Caco-2 (cell line): ENCODE measurements at places on chromosomes 2 and 18. TPM values are rescaled to one million over a fixed set of nuclear protein-coding genes. Genes with fewer than 3 reads are reported as not detected.

GALNT13 gene
- not detected in 2 replicates for total RNA-seq

NOL4 gene
- total RNA-seq, result not detected in 2 replicates

DNA sequence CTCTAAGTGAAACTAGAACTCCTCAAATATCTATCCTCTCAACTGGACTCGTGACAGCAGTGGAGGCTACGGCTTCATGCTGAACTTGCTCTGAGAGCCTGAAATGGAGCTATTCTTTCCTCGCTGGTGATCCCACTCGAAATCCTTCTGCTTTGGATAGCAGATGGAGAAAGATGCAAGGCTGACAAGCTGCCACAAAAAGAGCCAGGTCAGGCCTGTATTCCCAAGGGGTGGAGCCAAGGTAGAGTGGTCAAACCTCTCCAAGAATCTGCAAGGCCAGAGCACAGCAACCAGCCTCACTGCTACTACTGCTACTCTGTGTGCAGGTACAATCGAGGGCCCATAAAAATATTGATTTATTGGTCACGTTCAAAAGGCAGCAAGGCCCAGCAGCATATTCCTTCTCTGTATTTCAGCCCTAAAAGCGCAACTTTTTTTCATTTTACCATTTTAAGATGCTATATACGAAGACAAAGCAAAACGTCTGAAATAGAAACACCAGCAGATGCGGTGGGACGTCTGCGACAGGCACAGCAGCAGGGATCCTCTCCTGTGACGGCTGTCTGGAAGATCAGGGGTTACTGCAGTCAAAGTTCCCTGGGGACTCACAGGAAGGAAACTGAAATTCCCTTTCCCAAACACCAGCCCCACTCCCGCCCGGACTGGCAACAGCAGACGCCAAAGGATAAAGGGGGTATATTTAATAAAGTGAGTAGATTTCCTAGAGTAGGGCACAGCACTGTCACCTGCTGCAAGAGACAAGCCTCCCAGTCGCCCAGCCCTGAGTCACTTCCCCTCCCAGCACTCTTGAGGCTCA lies 2.4 kb downstream of the SPRED2 start:
- no peak for DNase-seq

GRCh38 chr2:22694856-22695255 lies 690.1 kb upstream of the KLHL29 start:
- DNase-seq, result no peak

- no peak for DNase-seq
Observed at GRCh38 chr2:8580316-8581233, 101.3 kb upstream of the ID2 start.

DNA sequence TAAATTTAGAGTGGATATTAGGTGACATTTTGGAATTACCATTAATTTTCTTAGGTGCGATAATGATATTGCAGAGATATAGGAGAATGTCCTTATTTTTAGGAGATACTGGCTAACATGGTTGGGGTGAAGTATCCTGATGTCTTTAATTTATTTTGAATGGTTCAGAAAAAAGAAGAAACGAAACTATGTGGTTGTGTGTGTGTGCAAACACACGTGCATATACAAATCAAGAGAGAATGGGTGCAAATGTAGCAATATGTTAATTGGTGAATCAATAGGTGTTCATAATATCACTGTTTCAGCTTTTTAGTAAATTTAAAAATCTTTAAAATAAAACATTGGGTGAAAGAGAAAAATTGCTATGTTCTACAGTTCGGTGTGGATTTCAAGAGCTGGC lies 140.9 kb downstream of the DIS3L2 start:
- DNase-seq, result no peak

DNA sequence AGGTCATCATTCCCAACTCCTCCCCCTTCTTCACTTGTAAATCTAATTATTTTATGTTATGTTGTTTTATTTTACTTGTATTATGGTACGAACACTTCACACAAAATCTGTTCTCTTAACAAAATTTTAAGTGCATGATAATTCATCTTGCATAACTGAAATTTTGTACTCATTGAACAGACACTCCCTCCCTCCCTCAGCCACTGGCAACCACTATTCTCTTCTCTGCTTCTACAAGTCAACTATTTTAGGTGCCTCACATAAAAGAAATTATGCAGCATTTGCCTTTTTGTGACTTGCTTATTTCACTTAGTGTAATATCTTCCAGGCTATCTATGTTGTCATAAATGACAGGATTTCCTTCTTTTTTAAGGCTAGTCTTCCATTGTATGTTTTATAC lies 30.4 kb upstream of the OSBPL6 start:
- DNase-seq, result no peak

DNA sequence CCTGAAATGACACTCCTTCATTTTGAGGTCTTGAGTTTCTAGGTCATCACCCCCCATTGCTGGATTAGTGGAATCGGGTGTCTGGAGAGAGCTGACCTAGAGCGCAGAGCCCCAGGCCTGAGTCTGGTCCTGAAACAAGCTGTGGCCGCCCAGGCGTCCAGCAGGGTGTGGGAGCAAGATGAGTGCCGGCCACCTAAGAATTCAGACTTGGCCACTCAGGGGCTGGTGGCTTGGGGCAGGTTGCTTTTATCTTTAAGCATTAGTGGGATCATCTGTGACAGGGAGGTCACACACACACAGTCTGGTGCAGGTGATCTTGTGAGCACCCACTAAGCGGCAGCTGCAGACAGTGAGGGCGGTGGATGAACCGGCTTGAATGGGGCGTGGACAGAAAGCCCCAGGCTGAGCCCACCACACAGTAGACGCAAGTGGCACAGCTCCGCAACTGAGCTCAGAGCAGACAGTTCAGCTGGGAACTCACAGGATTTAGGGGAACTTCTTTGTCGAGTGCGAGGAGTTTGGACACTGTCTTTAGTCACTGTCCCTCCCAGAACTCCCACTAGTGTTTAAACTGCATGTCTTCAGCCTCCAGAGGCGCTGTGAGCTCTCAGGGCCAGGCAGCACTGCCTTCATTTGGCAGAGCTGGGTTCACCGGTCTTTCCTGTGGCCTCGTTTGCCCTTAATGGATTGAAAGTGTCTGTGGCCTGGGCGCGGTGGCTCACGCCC lies 21.5 kb downstream of the ITGB1BP1 start:
- DNase-seq, result no peak

DNA sequence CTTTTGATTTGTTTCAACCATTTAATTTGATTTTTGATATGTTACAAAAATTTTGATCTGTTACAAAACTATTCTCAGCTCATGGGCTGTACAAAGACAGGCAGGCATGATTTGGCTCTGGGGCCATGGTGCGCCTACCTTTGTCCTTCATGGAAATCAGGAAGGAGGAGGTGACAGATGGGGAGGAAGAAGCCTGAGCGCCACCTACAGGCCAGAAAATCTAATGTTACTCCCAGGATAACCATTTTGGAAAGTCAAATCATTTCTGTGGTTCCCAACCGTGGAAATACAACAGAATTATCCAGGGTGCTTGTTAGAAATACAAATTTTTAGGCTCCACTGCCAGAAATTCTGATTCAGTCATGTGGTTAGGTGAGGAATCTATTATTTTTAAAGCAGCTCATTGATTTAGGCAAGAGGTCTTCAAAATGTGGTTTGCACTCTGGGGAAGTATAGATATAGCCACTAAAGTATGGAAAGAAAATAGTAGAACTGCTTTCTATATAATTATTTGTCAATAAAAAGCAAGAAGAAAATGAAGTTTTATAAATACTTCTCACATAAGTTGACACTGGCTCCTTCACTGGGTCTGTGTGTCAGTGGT lies 93.9 kb downstream of the EVA1A start:
- peak; percentile 58 for DNase-seq

GRCh38 chr2:182182436-182182835 lies 196.8 kb downstream of the PPP1R1C start:
- no peak for DNase-seq

DNA sequence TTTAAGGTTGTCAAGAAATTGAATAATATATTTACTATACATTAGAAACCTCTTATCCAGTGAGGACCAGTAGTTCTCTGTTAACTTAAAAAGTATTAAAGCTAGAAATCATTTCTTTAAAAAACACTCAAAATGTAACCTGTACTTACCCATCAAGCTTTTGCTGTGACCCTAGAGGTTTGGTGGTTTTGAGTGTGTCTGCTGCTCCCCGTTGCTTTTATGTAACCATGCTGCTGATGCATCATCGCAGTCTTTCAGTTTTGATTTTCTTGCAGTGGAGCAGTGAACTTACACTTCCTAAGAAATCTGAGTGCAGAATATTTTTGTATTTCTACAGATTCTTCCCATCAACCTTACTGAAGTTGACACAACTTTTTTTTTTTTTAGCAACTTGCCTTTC lies 34.2 kb downstream of the MRPS9 start:
- no peak for DNase-seq

DNA sequence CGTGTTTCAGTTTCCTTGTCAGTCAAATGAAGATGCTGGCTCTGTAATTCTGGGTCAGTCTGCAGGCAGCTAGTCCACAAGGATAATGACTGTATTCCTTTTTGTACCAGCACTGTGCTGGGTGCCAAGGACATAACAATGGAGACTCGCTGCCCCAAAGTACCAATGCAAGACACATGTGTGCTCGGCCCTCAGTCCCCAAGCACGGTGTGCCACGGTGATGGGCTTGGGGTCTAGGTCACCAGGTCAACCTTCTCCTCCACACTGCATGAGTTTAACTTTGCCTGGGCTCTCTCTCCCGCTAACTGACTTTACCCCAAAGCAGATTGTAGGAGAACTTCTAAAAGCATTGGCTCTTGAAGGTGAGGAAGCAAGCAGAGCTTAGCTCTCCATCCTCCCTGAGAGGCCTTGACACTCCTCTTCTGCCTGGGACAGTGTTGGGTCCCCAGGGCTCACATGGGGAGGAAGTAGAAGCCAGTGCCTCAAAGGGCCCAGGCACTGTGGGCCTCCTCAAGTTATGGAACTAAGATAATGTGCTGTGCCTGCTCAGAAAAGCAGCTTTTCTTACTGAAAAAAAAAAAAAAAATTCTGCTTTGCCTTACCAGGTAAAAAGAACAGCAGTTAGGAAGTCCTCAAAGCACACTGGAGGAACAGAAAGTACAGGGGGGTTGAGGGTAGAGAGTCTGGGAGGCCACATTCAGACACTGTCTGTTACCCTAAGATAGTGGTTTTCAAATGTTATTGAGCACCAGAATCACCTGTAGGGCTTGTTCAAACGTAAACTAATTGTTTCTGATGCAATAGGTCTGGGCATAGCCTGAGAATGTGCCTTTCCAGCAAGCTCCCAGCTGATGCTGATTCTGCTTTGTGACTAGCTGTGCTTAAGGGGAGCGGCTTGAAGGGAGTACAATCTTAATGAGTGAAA lies 276.4 kb upstream of the CXCR4 start:
- no peak for DNase-seq

- DNase-seq, result no peak
Observed at GRCh38 chr2:82023710-82024109, 1719.2 kb upstream of the LRRTM1 start.

- DNase-seq, result no peak
Observed at GRCh38 chr18:51448949-51449348, 251.5 kb upstream of the MEX3C start.
